Fibroblast of upper back skin (primary cell): ENCODE measurements at places on chromosomes 13 and 19.

- DNase-seq, result no peak
Observed at GRCh38 chr13:48656608-48657007, 2.9 kb downstream of the CYSLTR2 start.

DNA sequence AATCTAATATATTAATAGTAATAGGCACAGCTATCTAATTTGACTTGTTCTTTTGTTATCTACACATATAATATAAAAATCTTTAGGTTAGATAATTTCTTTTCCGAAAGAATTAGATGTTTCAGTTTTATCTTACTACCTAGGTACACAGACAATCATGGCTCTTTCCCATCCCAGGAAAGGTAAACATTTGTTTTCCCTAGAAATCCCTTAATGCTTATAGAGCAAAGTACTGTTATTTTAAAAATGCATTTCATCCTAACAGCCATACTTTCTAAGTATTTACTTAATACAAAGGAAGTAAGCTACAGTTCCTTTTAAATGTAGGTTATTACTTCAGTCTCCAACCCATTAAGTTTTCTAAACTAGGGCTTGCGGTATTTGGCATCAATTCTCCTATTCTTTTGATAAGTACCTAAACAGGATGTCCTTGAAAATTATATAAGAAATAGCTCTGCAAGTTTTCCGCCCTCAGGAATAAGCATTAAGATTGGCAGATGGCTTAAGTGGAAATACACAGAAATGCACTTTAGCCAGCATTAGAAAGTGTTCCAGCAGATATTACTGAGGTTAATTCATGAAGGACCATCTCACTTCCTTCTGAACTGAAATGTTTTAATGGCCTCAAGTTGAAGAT is 616.2 kb upstream of the SPRY2 start:
- no peak for DNase-seq

DNA sequence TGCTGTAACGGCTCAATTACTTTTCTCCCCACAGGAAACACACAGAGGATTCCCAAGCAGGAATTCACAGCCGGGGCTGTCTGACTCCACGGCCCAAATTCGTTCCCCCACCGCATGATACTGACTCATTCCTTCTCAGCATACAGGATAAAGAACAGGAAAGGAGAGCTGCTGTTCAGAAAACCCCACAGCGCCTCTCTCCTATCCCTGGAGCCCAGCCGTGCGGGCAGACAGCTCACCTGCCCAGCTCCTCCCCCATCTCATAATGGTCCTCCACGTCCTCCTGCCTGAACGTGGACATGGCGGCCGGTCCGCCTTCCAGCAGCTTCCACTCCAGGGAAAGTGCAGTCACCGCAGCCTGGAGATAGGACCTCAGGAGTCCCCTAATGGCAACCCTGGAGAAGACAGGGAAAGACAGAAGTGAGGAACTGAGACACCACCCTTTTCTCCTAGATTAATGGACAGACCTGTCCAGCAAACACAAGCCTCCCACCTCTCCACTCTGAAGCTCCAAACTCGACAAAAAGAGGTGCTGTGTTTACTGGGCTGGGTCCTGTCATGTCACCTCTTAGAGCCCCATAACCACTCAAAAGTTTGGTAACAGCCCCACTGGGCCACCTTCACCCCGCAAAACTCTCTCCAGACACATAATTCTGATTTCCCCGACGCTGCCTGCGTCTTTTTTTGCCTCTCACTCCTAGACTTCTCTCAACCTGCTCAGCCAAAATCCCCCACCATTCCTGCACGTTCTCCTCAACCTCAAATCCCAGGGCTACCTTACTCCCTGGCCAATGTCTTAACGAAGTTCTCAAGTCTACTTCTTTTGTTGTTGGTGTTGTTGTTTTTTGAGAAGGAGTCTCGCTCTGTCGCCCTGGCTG is 1.2 kb downstream of the DAPK3 start:
- peak; percentile 91 for DNase-seq

- DNase-seq, result no peak
Observed at GRCh38 chr13:45847554-45848224, 3.9 kb downstream of the SIAH3 start.

DNA sequence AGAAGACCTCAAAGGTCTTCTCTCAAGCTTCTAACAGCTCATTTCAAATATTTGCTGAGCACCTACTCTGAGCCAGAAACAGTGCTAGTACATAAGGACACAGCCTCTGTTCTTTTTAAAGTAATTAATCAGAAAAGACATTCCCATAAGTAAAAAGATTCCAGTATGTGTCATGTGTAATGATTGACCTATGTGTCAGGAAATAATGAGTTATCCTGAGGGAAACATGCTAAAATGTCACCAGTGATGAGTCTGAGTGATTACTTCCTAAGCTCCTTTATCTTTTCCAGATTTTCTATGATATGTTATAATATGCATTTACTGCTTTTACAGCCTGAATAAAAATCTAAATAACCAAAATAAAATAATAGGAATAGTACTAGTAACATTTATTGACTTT is 107.6 kb downstream of the SLC25A15 start:
- DNase-seq, result no peak
